ENCODE measurements at places on chromosomes 11 and 22.

GRCh38 chr22:38864361-38865191, 7.4 kb downstream of the CBX6 start:
- no peak for DNase-seq

DNA sequence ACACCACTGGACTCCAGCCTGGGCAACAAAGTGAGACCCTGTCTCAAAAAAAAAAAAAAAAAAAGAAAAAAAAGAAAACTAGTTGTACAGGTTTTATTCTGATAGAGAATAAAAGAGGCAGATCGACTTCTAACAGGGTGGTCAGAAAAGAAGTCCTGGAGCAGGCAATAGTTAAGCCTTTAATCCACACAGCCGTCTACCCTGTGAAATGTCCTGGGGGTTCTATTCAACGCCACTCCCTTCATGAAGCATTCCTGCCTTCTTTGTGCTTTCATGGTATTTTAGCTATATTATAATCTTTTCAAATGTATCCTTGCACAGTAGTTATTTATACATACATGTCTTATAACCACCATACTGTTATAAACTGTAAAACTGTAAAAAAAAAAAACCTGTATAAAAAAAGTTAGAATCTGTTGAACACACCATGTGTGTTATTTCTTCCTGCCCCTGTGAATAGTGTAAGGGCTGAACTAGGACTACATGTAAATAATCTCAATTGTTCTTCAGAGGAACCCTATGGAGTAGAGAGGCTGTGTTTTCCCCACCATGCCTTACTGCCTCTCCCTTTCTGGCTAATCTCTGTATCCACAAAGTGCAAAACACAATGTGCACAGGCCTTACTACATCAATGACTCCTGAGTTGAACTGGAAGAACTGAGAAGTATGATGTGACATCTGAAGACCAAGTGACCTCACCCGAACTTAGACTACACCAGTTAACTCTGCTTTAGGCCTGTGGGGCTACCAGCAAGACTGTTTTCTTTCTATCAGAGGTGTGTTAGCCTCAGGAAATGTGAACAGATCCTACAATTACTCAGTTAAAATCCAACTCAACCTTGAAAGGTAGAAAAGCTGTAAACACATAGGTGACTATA, 25.3 kb downstream of the PRCP start:
- DNase-seq, result no peak

GRCh38 chr11:124398924-124399323, at the start of gene OR8B3:
OR8B3 (minus strand) TSS chr11:124399024; CDS start chr11:124397351, 1,673 bp downstream.
- no peak for DNase-seq

- no peak for DNase-seq
These were observed 2.3 kb downstream of the PTPRCAP start for GRCh38 chr11:67435031-67435726.

Measured in caudate nucleus (tissue), 63 donors.